ENCODE measurements at places on chromosomes 5 and 9.

- no peak for DNase-seq
Measured at GRCh38 chr5:138641547-138642298, 66.5 kb upstream of the HSPA9 start.

GRCh38 chr9:3980212-3980611, 319.7 kb downstream of the GLIS3 start:
- no peak for DNase-seq

DNA sequence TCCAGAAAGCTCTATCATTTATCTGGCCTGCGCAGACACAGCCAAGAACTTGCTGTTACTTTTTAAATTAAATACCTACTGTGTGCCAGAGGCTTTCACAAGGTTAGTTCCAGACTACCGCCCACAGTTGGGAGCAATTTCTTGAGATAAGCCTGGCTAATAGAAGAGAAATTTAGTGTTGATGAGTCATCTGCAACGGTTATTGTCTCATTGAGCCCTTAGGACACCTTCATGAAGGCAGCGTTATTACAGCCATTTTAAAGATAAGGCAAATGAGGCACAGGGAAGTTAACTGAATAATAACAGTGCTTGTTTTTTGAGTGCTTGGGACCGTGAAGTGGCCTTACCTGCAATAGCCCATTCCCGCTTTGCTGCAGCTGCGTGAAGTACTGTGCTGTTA, 292.9 kb upstream of the MSX2 start:
- DNase-seq = no peak

GRCh38 chr5:104789366-104789765, 1226.8 kb upstream of the NUDT12 start:
- DNase-seq = no peak

DNA sequence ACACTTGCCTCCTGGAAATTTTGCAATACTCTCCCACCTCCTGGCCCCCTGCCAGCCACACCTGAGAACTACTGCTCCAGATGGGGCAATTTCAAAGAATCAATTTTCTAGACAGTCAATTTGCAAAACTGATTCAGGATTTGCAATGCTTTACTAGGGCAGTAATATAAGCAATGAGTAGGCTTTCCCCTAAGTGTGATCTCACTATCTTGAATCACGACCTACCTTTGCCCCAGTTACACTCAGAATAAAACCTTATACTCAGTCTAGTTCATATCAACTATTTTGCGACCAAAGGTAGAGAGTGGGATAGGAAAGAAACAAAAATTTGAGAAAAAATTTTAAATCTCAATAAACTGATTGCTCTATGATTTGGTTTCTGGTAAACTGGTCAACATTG, 54.4 kb downstream of the DROSHA start:
- no peak for DNase-seq

DNA sequence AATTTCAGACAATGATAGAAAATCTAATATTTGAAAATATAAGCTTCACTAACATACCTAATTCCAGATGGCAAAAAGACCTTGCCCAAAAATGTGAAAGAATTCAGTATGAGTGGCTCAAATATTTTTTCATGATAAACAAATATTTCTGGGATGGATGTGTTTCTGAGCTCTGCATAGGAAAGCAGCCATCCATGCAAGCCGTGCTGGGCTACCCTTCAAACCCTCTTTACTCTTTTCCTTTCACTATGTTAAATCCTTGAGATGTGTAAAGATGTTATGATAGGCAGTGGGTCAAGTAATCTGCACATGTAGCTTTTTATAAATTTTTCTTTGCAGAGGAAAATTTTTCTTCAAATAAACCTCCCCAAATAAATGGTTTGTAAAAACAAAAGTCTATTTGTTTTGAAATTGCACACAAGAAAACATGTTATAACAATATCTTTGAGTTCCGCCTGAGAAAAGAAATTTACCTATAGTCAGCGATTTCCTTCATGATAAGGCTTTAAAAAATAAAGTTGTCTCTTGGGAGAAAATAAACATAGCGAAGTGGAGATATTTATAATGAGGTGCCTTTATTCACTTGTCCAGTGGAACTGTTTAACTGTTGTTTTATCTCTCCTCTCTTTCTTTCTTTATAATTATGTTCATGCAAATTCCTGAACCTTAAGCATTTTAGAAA, 154.3 kb upstream of the PITX1 start:
- DNase-seq = no peak

GRCh38 chr5:37661951-37662350, 177.9 kb downstream of the GDNF start:
- no peak for DNase-seq

DNA sequence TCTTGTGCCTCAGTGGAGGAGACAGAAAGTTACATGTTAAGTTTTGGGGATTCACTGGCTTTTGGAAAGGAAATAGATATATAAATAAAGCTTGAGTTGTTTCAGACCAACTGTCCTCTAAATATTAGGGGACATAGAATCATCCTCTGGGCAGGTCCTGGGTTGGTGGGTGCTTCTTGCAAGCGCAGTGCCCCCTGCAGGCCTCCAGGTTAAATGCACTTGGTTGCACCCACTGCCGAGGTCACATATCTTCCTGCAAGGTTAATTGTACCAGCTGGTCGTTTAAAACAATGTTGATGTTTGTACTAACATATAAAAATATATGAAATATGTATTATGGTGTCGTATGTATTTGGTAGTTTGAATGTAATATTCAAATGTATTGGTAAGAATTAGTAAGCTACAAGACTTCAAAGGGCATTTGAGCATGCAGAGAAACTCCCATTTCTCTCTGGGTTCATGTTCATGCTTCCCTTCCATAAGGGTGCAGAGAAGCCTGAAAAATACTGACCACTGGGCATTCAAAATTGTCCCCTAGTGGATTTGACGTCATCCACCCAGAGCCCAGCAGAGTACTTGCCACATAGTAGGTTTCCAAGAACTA, 87.0 kb downstream of the ZNF618 start:
- no peak for DNase-seq

- DNase-seq = no peak
Measured at GRCh38 chr9:90515510-90515909, 127.1 kb downstream of the DIRAS2 start.

- DNase-seq = no peak
Measured at GRCh38 chr9:95923794-95924193, 48.3 kb downstream of the ERCC6L2 start.

- peak; percentile 84 for DNase-seq
Measured at GRCh38 chr9:32579706-32580331, 6.9 kb upstream of the NDUFB6 start.

DNA sequence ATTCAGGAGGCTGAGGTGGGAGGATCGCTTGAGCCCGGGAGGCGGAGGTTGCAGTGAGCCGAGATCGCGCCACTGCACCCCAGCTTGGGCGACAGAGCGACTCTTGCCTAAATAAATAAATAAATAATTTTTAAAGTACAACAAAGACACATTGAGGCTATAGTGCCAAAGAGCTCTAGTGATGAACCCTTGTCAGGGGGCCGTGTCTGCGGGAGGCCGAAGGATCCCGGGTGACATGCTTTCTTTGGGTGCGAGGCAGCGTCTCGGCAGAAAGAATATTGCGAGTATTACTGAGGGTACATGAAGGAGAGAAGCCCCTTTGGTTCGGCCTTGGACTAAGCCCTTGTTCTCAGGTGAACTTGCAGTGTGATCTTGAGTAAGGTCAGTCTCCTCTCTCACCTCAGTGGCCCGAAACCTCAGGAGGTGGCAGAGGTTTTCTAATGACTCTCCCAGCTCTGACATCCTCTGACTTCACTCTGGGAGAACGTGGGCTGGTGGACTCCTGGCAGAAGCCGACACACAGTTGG, 397 bp upstream of the RECK start:
- no peak for DNase-seq

GRCh38 chr5:83342465-83342864, 129.1 kb upstream of the VCAN start:
- no peak for DNase-seq

GRCh38 chr9:21579743-21580142, 97.6 kb upstream of the IFNE start:
- DNase-seq = no peak

DNA sequence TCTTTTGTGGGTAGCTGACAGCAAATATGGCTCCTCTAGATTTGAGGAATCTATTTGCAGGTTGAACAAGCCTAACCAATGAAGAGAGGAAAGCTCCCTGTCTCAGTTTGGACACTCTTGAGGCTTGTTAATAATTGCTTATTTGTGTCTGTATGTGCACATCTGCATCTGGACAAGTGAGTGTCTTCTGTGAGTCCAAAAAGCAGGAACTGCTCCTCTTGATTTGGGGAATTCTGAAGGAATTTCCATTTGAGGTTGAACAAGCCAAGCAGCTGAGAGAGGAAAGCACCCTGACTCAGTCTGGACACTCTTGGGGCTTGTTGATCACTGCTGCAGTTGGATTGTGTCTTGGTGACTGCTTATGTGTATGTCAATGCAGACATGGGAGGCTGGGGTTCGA, 211.6 kb downstream of the DTWD2 start:
- DNase-seq = no peak

DNA sequence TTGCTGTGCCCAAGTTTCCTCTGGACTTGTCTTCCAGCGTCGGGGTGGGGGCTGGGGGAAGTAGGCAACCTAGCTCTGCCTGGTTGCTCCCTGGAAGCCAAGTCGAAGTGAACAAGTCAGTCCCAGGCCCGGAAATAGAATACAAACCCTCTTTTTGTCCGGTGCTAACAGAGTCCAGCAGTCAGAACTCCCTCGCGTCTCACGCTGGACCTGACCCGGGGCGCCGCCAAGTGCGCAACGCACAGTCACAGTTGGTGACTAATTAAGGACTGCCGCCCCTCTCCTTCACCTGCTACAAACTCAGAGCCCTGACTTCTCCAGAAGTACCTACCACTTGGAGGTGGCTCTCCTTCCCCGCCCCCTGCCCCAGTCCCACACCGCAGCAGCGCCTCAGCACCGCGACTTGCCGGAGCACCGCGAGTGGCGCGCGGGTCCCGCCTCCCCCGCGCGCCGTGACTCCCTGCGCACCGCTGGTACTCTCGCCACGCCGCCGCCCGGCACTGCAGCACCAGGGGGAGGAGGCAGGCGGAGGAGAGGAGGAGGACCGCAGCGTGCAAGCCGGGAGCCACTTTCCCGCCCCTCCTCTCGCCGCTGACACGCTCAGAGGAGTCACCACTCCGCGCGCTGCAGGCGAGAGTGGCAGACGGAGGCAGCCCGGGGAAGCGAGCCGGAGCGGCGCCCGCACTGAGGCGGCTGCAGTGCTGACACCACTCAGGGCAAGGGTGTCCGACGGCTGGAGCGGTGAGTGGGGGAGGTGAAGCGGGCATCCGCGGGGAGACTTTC, at the start of gene SV2C:
Gene SV2C, plus strand, starts transcription at position 612 of the 783 bp plus-strand sequence. CDS start 48,368 bp downstream, outside the sequence.
- no peak for DNase-seq

- no peak for DNase-seq
Measured at GRCh38 chr9:37036776-37037502, 2.9 kb upstream of the PAX5 start.

- no peak for DNase-seq
Measured at GRCh38 chr5:10505517-10506095, 58.3 kb upstream of the ANKRD33B start.

GRCh38 chr9:75133396-75133795, 45.1 kb downstream of the OSTF1 start:
- DNase-seq = no peak

GRCh38 chr5:32812399-32812798, 101.3 kb downstream of the NPR3 start:
- no peak for DNase-seq

- DNase-seq = no peak
Measured at GRCh38 chr5:178376921-178377582, 144.4 kb upstream of the PHYKPL start.

DNA sequence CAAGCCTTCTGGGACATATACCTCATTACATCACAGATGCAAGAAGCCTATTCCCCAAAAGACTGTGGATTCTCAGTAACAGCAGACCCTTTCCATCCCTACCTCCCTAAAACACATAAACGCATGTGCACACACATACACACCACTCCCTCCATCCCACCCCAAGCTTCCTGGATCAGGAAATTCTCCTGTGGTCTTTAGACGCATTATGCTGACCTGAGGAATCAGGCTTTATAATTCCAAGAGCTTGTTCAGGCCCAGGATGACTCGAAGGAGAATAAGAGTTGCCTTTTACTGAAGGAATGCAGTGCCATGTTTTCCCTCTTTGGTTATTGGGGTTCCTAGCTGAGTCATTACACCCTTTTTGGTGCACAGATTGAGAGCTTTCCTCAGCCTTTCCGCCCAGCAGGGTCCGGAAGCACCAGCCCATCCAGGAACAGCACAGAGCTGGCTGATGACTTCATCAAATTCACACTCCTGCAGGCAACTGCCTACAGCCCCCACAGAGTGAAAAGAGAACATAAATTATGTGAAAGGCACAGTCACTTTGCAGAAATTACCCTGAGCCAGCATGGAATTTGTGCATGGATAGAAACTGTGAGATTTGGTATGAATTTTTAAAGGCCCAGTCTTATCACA, 385.0 kb upstream of the TRPC7 start:
- DNase-seq = no peak

Measured in ascending aorta (tissue), 2 donors.